ENCODE measurements at places on chromosomes 16 and 17. TPM values are rescaled to one million over a fixed set of nuclear protein-coding genes. Genes with fewer than 3 reads are reported as not detected.

DNA sequence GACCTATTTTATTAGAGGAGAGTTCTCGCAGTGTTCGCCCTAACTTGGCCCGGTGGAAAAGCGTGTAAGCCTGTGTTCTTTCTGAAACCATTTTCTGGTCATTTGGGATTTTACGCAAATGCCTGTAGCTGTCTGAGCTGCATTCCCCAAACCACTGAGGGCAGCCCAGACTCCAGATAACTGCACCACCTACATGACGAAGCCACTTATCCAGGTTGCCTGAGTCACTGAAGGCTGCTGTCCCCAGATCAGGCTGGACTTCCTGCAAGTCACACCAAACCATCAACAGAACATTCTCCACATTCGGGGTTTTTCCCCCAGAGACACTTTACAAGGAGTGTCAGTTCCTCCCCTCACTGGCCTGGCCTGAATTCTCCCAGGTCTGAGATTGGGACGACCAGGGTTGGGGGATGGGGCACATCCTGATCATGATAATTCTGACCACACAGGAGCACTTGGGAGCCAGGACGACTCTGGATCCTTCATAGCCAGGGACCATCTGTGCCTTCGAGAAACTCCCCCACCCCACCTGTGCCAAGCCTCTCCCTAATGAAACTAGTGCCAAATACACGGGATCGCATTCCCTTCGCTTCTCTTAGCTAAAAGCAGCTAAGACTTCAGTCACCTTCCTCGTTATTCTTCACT lies 2.3 kb downstream of the RPRML start:
- no peaks in the 10 kb centered on the region for H3K27me3 ChIP-seq
- no peak overlapping the region for H3K4me3 ChIP-seq
- no peaks in the 10 kb centered on the region for H3K36me3 ChIP-seq
- no peak overlapping the region for H3K27ac ChIP-seq
- DNase-seq: no peak

- no peaks in the 10 kb centered on the region for H3K27me3 ChIP-seq
- DNase-seq: no peak
- H3K27ac ChIP-seq: no peak overlapping the region
- no peaks in the 10 kb centered on the region for H3K4me1 ChIP-seq
- no peaks in the 10 kb centered on the region for H3K36me3 ChIP-seq
Observed at GRCh38 chr16:66042341-66042740, 324.1 kb upstream of the CDH5 start.

DNA sequence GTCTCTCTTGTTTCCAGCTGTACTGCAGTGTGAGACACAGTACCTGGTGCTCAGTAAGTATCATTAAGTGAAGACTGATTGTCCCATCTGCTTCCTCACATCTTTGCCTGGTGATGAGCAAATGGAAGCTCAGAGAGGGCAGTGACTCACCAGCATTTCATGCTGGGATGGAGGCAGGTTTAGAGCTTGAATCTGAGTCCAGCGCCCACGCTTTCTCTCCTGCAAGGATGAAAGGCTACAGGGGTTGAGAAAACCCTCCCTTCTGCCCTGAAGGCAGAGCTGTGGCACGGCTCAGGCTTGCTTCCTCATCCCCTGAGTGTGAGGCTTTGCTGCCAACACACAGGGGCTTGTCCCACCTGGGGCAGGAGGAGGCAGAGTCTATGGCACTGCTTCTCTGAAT lies 1.5 kb upstream of the RNF112 start:
- H3K27ac ChIP-seq: no peak overlapping the region
- H3K36me3 ChIP-seq: no peaks in the 10 kb centered on the region
- no peak overlapping the region for H3K4me3 ChIP-seq

- H3K36me3 ChIP-seq: no peaks in the 10 kb centered on the region
- no peaks in the 10 kb centered on the region for H3K4me1 ChIP-seq
- H3K27ac ChIP-seq: no peak overlapping the region
- H3K4me3 ChIP-seq: no peak overlapping the region
Observed at GRCh38 chr17:83174362-83175118, 95.1 kb downstream of the METRNL start.

DNA sequence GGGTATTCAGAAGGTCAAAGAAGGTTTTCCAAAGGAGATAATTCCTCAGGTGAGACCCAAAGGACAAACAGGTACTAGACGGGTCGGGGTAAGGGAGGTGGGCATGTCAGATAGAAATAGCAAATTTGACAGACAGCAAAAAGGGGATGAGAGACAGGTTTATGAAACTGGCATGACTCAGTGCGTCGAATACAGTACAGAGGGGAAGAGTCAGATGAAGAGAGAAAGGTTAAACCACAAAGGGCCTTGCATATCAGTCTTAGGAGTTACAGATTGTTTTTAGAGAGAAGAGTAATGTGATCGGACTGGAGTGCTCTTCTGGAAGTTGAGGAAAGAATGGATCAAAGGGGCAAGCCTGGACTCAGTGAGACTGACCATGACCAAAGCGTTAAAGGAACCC lies 88.4 kb downstream of the ZZEF1 start:
- H3K27me3 ChIP-seq: no peaks in the 10 kb centered on the region
- no peaks in the 10 kb centered on the region for H3K4me1 ChIP-seq
- no peak overlapping the region for H3K27ac ChIP-seq
- no peak overlapping the region for H3K4me3 ChIP-seq
- DNase-seq: no peak
- H3K36me3 ChIP-seq: peaks cover 93% of the 10 kb centered on the region

GRCh38 chr17:76753061-76753961 lies 15.4 kb downstream of the MFSD11 start:
- no peaks in the 10 kb centered on the region for H3K4me1 ChIP-seq
- H3K27ac ChIP-seq: no peak overlapping the region
- H3K36me3 ChIP-seq: peaks cover 33% of the 10 kb centered on the region

- peak overlapping the region; percentile 15 for H3K4me3 ChIP-seq
- H3K27me3 ChIP-seq: peaks cover 3% of the 10 kb centered on the region
- H3K4me1 ChIP-seq: peaks cover 18% of the 10 kb centered on the region
- no peak overlapping the region for H3K27ac ChIP-seq
Observed at GRCh38 chr17:82384730-82385481, 13.3 kb downstream of the UTS2R start.

- no peak overlapping the region for H3K27ac ChIP-seq
- H3K4me3 ChIP-seq: no peak overlapping the region
- no peaks in the 10 kb centered on the region for H3K27me3 ChIP-seq
- no peaks in the 10 kb centered on the region for H3K36me3 ChIP-seq
Observed at GRCh38 chr16:856101-856500, 55.6 kb upstream of the GNG13 start.

DNA sequence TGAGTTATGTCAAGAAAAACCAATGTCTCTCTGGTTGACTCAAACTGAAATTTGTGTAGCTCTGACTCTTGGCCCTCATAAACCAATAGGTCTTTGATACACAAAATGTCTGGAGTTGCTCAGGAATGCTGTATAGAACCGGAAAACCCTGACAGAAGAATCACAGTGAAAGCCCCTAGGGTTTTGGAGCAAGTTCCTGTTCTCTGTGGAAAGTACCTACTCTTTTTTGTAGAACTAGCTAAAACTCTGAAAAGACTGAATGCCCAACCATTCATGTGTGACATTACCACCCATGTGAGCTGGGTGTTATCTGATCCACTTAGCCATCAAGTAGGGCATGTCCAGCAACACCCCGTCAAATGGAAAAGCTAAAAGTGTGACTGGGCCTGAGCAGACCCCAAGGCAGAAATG lies 28.8 kb downstream of the CCL4 start:
- DNase-seq: no peak
- H3K4me1 ChIP-seq: no peaks in the 10 kb centered on the region
- no peaks in the 10 kb centered on the region for H3K36me3 ChIP-seq
- no peaks in the 10 kb centered on the region for H3K27me3 ChIP-seq

DNA sequence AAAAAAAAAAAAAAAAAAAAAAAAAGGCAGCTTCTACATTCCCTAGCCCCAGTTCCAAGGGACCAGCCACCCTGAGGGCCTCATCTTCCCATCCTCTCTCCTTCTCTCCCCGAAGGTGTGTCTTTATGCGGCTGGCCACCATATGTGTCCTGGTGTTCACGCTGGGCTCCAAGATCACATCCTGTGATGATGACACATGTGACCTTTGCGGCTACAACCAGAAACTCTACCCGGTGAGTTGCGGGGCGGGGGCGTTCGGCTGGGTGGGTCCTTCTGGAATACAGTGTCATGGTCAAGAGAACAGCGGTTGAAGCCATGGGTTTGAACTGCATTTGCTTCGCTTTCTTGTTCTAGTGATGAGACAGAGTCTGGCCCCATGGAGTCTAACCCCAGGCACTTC lies 22.6 kb upstream of the COQ7 start:
- H3K4me1 ChIP-seq: no peaks in the 10 kb centered on the region
- no peak overlapping the region for H3K4me3 ChIP-seq
- no peak overlapping the region for H3K27ac ChIP-seq
- H3K36me3 ChIP-seq: no peaks in the 10 kb centered on the region

DNA sequence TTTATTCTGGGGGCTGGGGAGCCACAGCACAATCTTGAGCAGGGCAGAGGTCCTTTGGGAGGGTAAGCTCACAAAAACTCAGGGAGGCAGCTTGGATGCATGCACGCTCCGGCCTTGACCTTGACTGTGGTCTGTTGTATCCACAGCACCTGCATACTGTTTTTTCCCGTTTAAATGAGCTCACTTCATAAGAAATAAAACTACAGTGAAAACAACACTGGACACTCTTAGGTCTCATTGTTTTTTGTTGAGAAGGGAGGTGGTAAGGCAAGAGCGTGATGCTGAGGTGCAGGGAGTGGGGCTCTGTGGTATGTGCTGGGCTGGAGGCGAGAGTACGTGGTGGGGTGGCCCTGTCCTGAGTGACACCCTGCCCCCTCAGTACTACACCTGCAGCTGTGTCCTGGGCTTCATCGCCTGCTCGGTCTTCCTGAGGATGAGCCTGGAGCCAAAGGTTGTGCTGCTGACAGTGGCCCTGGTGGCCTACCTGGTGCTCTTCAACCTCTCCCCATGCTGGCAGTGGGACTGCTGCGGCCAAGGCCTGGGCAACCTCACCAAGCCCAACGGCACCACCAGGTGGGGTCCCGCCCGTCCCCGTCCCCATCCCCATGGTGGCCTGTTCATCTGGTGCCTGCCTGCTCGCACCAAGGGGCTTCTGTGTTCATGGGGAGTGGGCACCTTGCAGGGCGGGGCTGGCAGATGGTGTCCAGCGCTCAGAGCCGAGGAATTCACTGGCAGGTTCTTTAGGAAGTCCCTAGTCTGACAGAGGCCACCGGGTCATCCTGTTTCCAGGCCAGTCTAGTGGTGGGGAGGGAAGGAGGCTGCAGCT lies 44.2 kb downstream of the ADCY7 start:
- no peak overlapping the region for H3K27ac ChIP-seq
- no peaks in the 10 kb centered on the region for H3K27me3 ChIP-seq
- DNase-seq: no peak
- H3K4me1 ChIP-seq: no peaks in the 10 kb centered on the region
- peaks cover 36% of the 10 kb centered on the region for H3K36me3 ChIP-seq
- no peak overlapping the region for H3K4me3 ChIP-seq

GRCh38 chr17:31248986-31249834 lies 47.8 kb downstream of the OMG start:
- H3K27ac ChIP-seq: no peak overlapping the region
- H3K27me3 ChIP-seq: no peaks in the 10 kb centered on the region
- H3K4me1 ChIP-seq: peaks cover 3% of the 10 kb centered on the region

DNA sequence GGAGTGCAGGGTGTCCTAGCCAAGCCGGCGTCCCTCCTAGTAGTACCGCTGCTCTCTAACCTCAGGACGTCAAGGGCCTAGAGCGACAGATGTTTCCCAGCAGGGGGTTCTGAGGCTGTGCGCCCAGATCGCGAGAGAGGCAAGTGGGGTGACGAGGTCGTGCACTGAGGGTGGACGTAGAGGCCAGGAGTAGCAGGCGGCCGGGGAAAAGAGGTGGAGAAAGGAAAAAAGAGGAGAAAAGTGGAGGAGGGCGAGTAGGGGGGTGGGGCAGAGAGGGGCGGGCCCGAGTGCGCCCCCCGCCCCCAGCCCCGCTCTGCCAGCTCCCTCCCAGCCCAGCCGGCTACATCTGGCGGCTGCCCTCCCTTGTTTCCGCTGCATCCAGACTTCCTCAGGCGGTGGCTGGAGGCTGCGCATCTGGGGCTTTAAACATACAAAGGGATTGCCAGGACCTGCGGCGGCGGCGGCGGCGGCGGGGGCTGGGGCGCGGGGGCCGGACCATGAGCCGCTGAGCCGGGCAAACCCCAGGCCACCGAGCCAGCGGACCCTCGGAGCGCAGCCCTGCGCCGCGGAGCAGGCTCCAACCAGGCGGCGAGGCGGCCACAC lies at the start of gene MMP2:
TSS of gene MMP2 (plus strand) at position 372 of the 603 bp plus-strand sequence. CDS start 282 bp downstream, outside the sequence.
- H3K36me3 ChIP-seq: peaks cover 13% of the 10 kb centered on the region
- peak within 1 kb of the TSS; percentile 84 for H3K4me3 ChIP-seq
- DNase-seq: peak; percentile 85
- H3K27me3 ChIP-seq: no peaks in the 10 kb centered on the region
- peak within 1 kb of the TSS; percentile 74 for H3K27ac ChIP-seq

DNA sequence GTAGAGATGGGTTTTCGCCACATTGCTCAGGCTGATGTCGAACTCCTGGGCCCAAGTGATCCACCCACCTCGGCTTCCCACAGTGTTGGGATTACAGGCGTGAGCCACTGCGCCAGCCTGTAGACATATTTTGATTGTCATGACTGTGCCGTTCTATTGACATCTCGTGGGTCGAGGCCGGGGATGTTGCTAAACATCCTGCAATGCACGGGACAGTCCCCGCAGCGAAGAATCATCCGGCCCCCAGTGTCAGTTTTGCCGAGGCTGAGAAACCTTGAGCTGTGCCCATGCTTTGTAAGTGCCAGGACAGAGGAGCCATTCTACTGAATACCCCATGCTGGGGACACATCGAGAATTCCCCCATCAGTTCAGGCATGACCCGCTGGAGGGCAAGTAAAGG lies 69.1 kb upstream of the GSE1 start:
- no peaks in the 10 kb centered on the region for H3K4me1 ChIP-seq
- DNase-seq: no peak
- no peak overlapping the region for H3K4me3 ChIP-seq
- H3K27me3 ChIP-seq: no peaks in the 10 kb centered on the region

DNA sequence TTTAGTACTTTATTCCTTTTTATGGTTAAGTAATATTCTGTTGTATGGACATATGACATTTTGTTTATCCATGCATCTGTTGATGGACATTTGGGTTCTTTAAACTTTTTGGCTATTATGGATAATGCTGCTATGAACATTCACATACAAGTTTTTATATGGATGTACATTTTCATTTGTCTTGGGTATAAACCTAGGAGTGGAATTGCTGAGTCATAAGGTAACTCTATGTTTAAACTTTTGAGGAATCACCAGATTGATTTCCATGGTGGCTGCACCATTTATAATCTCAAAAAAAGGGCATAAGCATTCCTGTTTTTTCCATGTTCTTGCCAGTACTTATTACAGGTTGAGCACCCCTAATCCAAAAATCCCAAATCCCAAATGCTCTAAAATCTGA lies 90.3 kb upstream of the CRHR1 start:
- no peaks in the 10 kb centered on the region for H3K36me3 ChIP-seq

- no peaks in the 10 kb centered on the region for H3K4me1 ChIP-seq
- no peak overlapping the region for H3K4me3 ChIP-seq
- no peaks in the 10 kb centered on the region for H3K27me3 ChIP-seq
- no peaks in the 10 kb centered on the region for H3K36me3 ChIP-seq
Observed at GRCh38 chr16:66035096-66035495, 331.4 kb upstream of the CDH5 start.

GRCh38 chr17:79944821-79945391 lies 90.8 kb downstream of the TBC1D16 start:
- no peak overlapping the region for H3K4me3 ChIP-seq
- H3K4me1 ChIP-seq: no peaks in the 10 kb centered on the region
- no peaks in the 10 kb centered on the region for H3K27me3 ChIP-seq
- peak; percentile 56 for DNase-seq
- no peak overlapping the region for H3K27ac ChIP-seq

Gene GUCY2D
- not detected for total RNA-seq

Gene CD300LG
- total RNA-seq: 45.9 TPM

Gene CRHR1
- not detected for total RNA-seq

Gene SPATA32
- total RNA-seq: not detected

Gene KRTAP1-1
- total RNA-seq: not detected

Gene PSKH1
- total RNA-seq: 41.0 TPM

Gene TUBD1
- total RNA-seq: 0.64 TPM

Gene HLF
- 11.3 TPM for total RNA-seq

Gene AGRP
- not detected for total RNA-seq

Measured in ascending aorta (tissue), 2 donors.